ENCODE measurements at places on chromosomes 12 and 14.
A peak's percentile ranks its signal among the peaks of the same experiment; 100 is the strongest.

DNA sequence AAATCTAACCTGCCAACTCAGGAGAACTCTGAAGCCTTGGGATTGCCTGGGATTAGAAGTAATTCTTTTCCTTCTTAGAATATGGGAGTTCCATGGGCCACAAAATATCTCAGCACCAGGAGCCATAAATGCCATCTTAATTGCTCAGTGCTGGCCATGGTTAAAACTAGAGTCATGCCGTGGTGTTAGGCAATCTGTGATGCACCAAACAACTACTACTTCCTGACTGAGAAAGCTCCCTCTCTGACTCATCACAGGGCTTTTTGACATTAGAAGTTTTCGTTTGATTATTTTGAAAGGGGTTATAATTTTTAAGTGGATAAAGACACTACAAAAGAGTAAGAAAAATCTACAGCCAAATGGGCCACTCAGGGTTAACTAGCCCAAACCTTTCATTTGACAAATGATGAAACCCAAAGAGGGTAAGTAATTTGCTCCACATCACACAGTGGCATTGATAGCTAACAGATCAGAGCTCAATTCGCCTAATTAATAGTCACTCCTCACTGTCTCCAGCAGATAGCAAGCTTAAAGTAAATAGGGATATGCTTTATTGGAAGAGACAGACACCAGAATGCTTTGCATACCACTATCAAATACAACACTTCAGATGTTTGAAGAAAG, 377.3 kb downstream of the EMP1 start:
- no peak for DNase-seq

DNA sequence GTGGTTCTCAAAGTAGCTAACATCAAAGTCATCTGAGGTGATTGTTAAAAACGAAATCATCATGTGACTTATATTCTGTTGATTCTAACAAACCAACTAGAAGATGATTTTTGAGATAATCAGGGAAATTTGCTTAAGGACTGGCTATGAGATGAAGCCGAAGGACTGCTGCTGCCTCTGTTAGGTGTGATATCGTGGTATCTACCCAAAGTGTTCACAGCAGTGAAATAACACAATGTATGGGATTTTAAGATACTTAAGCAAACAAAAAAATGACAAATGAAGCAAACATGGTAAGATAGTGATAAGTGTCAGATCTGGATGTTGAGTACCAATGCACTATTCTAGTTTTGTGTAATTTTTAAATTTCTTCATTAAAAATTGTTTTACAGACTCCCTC, 59.1 kb downstream of the GXYLT1 start:
- no peak for DNase-seq

DNA sequence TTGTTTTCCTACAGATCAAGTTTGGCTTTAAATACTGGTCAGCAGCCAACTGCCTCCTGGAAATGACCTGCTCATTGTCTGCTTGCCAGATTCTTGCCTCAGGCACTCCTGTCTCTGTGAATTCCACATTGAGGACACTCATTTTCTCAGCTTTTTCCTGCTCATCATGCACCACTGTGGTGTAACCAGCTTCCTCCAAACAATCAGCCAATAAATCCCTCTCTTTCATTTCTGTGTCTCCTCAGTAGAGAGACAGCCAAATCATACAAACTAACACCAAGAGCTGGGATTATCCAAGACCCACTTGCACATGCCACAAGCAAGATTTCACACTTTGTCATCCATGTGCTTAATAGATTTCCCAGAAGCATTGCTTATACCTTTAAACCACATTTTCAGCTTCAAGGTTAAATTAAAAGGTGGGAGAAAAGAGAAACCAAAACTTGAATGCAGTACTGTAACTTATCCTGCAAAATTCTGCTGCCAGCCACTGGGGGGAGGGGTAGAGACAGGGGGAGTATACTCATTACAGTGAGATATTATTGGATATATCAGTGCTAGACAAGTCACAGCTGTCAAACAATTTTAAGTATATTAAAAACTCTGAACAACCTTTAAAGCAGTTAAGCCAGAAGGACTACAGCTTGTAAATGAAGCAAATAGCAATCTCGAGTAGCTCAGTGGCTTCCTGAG, 105.0 kb downstream of the PPP2R5E start:
- no peak for DNase-seq

- DNase-seq, result no peak
These were observed 9.0 kb downstream of the ARHGDIB start for GRCh38 chr12:14952299-14952921.

DNA sequence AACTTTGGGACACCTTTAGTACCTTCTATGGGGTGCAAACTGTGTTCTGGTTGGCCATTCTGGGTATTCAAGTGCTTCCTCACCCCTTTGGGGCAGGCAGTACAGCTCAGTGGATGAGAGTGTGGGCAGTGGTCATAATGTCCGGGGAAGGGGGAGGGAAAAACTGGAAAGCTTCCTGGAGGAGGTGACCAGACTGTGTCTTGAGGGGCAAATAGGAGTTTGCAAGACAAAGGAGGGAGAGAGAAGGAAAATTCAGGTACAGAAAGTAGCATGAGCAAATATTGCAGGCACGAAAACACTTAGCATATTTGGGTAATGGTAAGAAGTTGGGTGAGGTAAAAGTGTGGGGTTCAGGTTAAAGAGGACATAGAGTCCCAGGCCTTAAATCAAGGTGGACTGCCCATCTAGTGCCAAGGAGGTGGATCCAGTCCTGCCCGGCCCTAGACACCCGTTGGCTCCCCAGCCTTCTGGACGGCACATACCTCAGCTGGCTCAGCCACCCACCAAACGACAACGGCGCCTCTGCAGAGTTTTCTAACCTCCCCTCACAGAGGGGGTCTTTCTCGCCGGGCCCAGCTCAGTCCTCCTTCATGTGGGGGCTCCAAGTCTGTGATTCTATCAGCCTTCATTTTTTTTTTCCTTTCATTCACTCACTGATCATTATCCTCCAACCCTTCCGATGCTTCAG, 86.4 kb downstream of the DICER1 start:
- no peak for DNase-seq

DNA sequence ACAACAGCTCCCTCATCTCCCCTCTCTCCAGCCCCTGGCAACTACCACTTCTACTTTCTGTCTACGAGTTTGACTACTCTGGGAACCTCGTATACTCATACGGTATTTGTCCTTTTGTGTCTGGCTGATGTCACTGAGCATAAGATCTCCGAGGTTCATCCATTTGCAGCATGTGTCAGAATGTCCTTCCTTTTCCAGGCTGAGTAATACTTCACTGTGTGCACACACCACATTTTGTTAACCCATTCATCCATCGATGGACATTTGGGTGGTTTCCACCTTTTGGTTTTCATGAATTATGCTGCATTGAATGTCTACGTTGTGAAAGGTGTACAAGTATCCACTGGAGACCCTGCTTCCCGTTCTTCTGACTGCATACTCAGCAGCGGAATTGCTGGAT, 24.1 kb upstream of the DLK1 start:
- no peak for DNase-seq

- no peak for DNase-seq
These were observed 62.6 kb downstream of the FSCB start for GRCh38 chr14:44444454-44444853.

- DNase-seq, result peak; percentile 33
These were observed 18.0 kb downstream of the LRRC74A start for GRCh38 chr14:76844223-76844622.

- DNase-seq, result no peak
These were observed 132.7 kb downstream of the PPFIA2 start for GRCh38 chr12:81626406-81626805.

- no peak for DNase-seq
These were observed 319.0 kb downstream of the TMTC2 start for GRCh38 chr12:83005534-83006197.
